ENCODE measurements at places on chromosomes 5 and 9. TPM values are rescaled to one million over a fixed set of nuclear protein-coding genes. Genes with fewer than 3 reads are reported as not detected.

The LMBRD2 gene
- total RNA-seq: 5.1 TPM

The SLC36A3 gene
- total RNA-seq: not detected

The SLC34A3 gene
- total RNA-seq: 0.11 TPM

The IL3 gene
- total RNA-seq: not detected

The CAMLG gene
- total RNA-seq: 43.2 TPM

The ZFP2 gene
- 0.76 TPM for total RNA-seq

The MZB1 gene
- total RNA-seq: 0.39 TPM

The SLC45A2 gene
- 0.79 TPM for total RNA-seq

The CXCL14 gene
- not detected for total RNA-seq

The ROR2 gene
- total RNA-seq: 21.6 TPM

The SHOC1 gene
- not detected for total RNA-seq

The ITK gene
- total RNA-seq: not detected

The FGD3 gene
- 2.0 TPM for total RNA-seq

The CARTPT gene
- total RNA-seq: not detected

The KIF3A gene
- total RNA-seq: 9.0 TPM

The CCNB1 gene
- total RNA-seq: 28.7 TPM

The LPAR1 gene
- 17.9 TPM for total RNA-seq

The PFN3 gene
- total RNA-seq: not detected

The TEX48 gene
- not detected for total RNA-seq

The EXOSC2 gene
- 15.8 TPM for total RNA-seq

The SYNPO gene
- total RNA-seq: not detected

The GKAP1 gene
- not detected for total RNA-seq

The PCDHAC2 gene
- total RNA-seq: 0.39 TPM

The TNIP1 gene
- 146 TPM for total RNA-seq

The AFAP1L1 gene
- total RNA-seq: 5.9 TPM

The SLC34A1 gene
- total RNA-seq: 0.39 TPM

The CTXN3 gene
- not detected for total RNA-seq

Measured in placental epithelial cell (primary cell).